Activated CD8-positive, alpha-beta memory T cell treated with anti-CD3 and anti-CD28 coated beads for 24 hours (primary cell): ENCODE measurements at places on chromosomes 2 and 18.

DNA sequence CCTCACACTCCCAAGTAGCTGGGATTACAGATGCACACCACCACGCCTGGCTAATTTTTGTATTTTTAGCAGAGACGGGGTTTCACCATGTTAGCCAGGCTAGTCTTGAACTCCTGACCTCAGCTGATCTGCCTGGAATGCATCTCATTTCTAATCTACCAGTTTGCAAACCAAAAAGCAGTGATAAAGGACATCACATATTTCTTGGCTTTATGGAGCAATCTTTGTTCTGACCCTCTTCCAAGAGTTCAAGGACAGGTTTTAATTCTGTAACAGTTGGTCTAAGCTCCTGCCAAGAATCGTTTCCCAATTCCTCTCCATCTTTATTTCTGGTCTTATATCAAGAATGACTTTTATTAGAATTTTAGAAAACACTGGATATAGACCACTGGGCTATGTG lies 67.7 kb downstream of the SLC40A1 start:
- no peak for DNase-seq

- DNase-seq = no peak
Measured at GRCh38 chr2:213046431-213046830, 105.0 kb downstream of the IKZF2 start.

DNA sequence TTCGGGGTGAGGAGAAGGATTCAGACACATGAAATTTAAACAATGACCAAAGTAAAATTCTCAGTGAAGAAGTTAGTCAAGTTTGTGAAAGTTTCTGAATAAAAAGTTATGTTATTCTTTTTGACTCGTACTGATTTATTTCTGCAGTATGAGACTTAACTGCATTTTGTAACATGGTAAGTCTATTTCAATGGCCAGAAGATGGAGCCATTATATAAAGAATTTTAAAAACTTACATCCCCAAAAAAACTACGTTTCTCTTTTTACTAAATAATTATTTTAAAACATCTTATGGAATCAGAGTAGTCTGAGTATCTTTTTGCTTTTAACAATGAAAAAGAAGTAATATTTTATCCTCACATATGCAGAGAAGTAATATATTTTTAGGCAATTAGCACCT lies 51.4 kb upstream of the SCN1A start:
- DNase-seq = no peak

DNA sequence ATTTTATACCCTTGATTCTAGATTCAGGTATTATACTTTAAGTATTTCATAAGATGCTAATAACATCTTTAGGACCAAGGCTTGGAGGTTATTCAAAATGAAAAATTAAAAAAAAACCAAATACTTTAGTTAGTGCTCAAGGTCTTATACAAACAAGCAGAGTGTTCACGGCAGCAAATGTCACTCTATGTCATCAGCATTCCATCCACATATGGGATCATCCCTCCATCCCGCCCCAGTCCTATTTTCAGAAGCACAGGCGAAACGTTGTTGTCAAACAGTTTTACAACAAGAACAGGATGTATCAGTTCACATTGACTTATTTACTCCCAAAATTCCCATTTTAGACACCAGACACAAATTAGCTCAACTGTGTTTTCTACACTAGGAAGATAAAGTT lies 83.7 kb downstream of the DSEL start:
- DNase-seq = no peak

DNA sequence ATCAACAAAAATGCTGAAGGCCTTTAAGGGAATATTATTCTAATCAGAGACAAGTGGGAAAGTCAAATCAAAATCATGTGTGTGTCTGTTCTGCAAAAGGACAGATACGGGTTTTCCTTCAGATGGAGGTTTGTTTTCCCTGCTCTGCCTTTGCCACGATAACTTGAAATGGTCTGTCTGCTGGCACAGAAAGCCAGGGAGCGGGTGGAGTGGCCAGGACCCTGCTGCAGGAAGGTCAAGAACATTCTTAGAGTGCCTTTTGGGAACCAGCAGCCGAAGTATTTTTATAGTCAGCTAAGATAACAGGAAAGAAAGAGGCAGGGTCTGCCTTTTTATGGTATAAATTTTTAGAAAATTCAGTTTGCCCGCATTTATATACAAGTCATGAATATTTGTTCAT lies 234.2 kb downstream of the LTBP1 start:
- no peak for DNase-seq

DNA sequence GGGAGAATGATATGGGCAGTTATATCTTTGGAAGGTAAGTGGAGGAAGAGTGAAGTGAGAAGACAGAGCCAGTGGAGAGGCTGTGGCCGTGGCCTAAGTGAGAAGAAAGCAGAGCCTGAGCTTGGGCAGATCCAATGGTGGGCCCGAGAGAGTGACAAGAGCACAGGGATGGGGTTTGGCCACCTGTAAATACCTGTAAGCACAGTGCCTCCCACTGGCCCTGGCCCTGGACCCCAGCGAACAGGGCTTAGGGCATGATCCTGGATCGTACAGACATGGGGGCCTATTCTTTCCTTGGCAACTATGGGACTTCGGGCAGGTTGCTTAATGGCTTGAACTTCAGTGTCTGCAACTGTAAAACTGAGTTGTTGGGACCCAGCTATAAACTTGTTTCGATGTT lies 44.1 kb downstream of the MTCL1 start:
- no peak for DNase-seq
